ENCODE measurements at places on chromosomes 13 and 19.

- no peak for DNase-seq
These were observed 18.3 kb downstream of the ZNF587 start for GRCh38 chr19:57867868-57868492.

DNA sequence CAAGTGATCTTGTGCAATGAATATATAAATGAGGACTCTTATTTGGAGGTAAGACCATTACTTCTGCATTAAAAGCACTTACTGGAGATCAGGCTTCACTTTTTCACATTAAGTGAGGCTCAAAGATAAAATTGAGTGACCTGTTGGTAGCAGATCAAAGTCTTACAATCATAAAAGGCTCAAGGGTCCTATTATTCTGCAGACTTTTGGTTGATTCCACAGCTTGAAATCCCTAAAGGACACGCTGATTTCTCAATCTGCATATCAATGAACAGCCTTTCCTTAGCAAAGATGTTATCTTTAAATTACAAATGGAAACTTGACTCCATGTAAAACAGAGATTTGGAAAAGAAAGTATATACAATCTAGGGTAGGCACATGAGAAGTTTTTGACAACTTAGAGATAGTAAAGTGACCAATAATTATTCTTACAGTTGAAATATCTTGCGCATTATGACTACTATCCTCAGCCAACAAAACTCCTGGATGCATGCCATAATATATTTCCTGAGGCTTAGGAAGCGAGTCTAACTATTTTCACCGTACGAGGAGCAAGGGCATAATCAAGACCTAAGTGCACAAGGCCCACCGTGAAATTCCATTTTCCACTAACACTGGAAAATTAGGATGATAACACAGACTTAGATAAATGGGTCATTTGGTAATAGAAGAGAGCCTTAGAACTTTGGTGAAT lies 640.7 kb downstream of the LIG4 start:
- no peak for DNase-seq

- DNase-seq, result no peak
These were observed 24.3 kb downstream of the GNG7 start for GRCh38 chr19:2678044-2678671.

- DNase-seq, result peak; percentile 87
These were observed 14.5 kb upstream of the SIGLEC14 start for GRCh38 chr19:51660975-51661600.

- DNase-seq, result no peak
These were observed 1165.8 kb downstream of the OLFM4 start for GRCh38 chr13:54194233-54195024.

DNA sequence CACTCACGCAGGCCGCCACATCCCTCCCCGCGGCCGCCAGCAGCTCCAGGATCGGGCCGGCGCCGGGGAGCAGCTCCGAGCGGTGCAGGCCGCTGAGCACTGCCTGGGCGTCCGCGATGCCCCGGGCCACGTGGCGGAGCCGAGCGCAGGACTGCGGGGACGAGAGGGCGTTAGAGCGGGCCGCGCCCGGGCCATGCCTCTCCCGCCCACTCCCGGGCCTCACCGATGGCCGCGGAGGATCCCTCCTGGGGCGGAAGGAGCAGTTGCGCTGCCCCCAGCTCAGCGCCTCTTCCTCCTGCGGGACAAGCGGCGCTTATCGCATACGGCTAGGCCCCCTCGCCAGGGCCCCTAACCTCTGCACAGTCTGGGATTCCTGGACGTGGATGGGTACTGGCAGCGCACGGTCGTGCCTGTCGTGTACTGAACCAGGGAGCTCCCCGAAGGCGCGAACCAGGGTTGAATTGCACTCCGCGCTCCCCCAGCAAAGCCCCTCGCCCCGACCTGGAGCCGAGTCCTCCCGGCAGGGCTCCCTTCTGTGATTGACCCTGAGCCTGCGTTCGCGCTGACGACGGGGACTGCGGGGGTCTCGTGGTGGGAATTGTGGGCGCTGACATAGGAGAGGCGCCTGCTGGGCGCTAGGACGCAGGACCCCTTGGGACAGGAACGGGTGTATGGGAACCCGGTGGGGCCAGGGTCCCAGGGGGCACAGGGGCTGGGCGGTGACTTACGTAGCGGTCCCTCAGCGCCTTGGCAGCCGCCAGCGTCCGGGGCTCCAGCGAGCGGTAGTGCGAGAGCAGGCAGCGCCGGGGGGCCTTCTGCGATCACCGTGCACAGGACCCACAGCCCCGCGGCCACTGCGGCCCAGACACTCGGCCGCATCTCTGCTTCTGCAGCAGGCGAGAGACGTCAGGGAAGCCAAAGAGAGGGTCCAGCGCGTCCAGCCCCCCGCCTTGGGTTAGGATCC lies 673 bp downstream of the IFNL4 start:
- no peak for DNase-seq
